Stimulated activated naive CD8-positive, alpha-beta T cell treated with anti-CD3 and anti-CD28 coated beads, Interleukin-15, Interleukin-2, amounts not matched to agents 100 U/mL and 50 U/mL, for 24 hours (primary cell): ENCODE measurements at places on chromosomes 16 and 17.

DNA sequence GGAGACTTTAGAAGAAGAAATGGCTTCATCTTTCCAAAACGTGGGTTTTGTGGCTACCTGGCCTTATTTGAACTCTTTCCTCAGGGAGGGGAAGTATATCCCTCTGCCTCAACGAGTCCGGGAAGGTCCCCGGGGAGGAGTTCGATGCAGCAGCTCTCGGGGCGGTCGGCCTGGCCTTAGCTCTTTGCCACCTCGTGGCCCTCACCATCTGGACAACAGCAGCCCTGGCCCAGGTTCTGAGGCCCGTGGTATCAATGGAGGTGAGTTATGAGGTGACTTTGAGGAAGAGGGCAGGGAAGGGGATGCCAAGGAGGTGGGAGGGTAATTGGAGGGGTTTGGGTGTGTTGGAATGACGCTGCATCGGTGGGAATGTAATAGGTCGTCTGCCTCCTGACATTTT lies 7.7 kb downstream of the ATXN2L start:
- DNase-seq, result no peak

DNA sequence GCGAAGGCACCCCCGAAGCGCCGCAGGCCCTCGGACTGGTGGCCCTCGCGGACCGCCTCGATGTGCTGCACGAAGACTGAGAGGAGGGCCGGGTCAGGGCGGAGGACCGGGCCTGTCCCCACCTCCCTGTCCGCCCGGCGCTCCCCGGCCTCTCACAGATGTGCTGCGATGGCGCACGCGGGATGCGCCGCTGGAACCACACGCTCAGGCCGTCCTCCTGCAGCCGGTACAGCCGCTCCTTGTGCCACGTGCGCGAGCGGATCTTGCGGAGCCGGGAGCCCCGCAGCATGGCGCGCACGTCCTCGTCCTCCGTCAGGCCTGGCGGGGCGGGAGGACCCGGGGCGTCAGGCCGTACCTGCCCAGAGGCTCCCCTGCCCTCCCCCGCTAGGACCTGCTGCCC lies 11.3 kb downstream of the PLCD3 start:
- no peak for DNase-seq

GRCh38 chr17:73744411-73744810 lies 100.2 kb upstream of the SDK2 start:
- no peak for DNase-seq

DNA sequence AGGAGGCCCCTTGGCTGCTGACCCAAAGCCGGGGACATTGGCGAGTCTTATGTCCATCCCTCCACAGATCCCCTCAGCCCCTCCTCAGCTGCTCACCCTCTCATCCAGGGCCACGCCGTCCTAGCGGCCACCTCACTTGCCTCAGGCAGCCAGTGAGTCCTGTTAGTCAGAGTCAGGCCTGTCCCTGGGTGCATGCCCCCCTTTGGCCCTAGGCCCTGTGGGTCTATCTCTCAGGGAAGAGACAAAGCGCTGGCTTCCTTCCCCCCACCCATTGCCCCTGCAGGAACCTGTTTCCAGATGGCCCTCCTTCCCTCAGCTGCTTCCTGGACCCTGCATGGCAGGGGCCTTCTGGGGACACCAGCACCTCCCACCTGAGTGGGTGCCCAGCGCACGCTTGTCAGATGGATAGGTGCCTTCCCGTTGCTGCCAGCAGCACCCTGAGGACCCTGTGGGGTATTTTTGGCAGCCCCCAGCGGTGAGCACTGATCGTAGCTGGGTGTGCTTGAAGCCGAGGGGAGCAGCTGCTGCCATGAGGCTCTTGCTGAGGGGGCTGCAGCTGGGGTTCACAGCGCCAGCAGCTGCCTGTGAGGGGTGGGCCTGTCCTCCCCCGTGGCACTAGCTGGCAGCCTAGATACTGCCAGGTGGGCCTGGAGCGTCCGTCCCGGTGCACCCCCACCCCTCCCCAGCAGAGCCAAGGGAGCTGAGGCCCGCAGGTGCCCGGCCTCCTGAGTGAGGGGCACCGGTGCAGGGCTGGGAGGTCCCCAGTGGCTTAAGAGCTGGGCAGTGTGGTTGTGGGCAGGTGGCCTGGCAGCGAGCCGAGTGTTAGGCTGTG lies 8.4 kb downstream of the DBNDD1 start:
- DNase-seq, result no peak

- DNase-seq, result no peak
Observed at GRCh38 chr16:23855010-23855409, 19.2 kb downstream of the PRKCB start.

GRCh38 chr17:62706598-62707424 lies 79.3 kb downstream of the MRC2 start:
- no peak for DNase-seq

GRCh38 chr17:39757176-39757662 lies 19.5 kb downstream of the GRB7 start:
- DNase-seq, result peak; percentile 9

- DNase-seq, result no peak
Observed at GRCh38 chr16:47311738-47312505, 148.9 kb downstream of the ITFG1 start.

DNA sequence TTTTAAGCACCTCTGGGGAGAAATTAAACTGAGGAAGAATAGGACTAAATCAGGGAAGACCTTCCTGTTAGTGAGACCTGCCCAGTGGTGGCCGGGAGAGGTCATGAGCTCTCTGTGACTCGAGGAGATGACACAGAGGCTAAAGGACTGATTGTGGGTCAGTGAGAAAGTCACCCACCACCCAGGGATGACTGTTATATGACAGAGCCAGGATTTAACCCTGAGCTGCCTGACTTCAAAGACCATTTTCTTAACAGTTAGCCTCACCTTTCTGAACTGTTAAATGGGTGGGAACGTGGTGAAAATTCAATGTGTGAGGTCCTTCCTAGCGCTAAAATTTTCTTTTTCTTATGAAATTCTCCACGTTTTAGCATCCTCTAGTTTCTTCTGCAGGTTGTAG lies 72.5 kb downstream of the WSB1 start:
- DNase-seq, result no peak

GRCh38 chr17:14950216-14950615 lies 314.9 kb downstream of the PMP22 start:
- DNase-seq, result no peak

DNA sequence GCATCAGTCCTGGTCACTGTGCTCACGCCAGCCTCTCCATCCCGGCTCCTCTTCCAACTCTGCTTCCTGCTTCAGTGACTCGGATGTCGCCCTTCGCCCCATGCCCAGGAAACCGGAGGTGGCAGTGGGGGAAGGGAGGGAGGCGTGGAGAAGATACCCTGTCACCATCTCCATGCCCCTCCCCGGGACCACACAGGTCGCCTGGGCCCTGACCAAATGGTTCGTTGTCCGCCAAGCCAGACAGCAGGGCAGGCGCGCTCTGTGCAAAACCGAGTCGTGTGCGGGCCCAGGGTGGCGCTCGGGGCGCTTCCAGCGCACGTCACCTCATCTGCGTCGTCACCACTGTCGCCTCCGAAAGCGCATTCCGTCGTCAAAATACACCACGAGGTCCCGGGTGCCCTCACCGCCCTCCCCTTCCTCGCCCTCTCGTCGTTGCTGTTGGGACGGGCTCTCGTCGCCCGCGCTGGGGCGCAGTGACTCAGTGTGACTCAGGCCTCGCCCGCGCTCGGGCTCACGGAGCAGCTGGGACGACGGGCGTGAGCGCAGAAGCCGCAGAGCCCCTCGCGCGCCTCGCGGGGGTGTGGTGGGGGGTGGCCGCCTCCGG lies 39.2 kb downstream of the ZNF778 start:
- DNase-seq, result peak; percentile 82

GRCh38 chr17:82929676-82930042 lies 89.8 kb upstream of the ZNF750 start:
- no peak for DNase-seq

GRCh38 chr16:71917900-71918299 lies 22.6 kb downstream of the IST1 start:
- DNase-seq, result no peak

DNA sequence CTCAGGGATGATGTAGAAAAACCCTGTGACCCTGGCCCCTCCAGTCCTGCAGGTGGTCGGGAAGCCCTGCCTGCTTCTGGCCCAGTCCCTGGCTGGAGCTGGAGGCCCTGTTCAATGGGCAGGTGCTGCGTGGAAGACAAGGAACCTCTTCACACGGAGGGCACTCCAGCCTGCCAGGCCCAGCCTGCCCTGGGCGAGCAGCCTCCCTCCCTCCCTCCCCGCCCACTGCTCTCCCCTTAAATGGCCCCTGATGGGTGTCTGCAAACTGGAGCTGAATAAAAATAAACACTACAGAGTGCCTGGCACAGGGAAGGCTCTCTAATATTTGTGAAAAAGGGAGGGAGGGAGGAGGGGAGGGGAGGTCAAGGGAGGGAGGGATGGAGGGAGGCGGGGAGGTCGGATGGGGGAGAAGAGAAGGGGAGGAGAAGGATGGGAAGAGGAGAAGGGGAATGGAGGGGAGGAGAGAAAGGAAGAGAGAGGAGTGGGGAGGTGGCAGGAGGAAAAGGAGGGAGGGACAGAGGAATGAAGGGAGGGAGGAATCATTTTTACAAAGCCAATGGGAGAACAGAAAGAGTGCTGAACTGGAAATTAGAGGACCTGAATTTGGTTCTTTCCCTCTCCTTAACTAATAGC lies 222.8 kb upstream of the TNRC6C start:
- DNase-seq, result no peak
